Testis (tissue), 5 donors: ENCODE measurements at places on chromosomes 6 and 20. TPM values are rescaled to one million over a fixed set of nuclear protein-coding genes. Genes with fewer than 3 reads are reported as not detected.

The DYNLT2 gene
- total RNA-seq = 15.4 TPM

- DNase-seq = no peak
Observed at GRCh38 chr20:46367967-46368901, 38.2 kb downstream of the ELMO2 start.

DNA sequence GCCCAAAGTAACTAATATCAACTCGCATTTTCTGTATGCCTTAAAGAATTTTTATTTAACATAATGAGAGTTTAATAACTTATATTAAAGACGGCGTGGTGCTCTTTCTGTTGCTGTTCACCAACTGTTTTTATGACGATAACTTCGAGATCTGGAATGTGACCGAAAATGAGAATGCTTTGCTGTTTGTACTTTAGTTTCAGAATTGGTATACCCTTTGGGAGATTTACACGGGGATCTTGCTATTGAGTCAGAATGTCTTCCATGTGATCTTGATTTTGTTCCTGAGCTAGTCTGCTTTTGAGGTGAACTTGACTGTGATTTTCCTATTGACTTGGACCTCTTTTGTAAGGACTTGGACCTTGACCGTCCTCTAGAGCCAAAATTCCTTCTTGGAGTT is 17.9 kb downstream of the PNRC1 start:
- DNase-seq = no peak

DNA sequence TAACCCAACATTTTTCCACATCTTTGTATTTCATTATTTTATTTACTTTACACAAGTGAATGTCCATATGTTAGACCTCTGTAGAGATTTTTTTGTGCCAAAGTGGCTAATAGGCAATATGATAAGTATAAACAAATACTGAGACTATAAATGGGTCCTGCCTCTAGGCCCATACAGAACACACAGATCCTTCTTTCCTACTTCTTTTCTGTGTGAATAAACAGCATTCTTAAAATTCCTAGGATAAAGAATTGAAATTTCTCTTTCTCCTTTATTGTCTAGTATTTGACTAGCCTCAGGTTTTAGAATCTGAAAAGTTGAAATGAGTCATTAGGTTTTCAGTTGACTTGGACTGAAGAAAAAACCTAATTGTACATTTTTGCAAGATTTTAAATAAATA is 46.3 kb upstream of the HS3ST5 start:
- DNase-seq = no peak

- no peak for DNase-seq
Observed at GRCh38 chr20:60055740-60056139, 97.5 kb downstream of the CDH26 start.

GRCh38 chr6:98634569-98634968 is 199.8 kb upstream of the POU3F2 start:
- no peak for DNase-seq
